ENCODE measurements at places on chromosomes 7 and 10.

- DNase-seq = no peak
Measured at GRCh38 chr7:67743501-67743900, 746.9 kb downstream of the TYW1 start.

DNA sequence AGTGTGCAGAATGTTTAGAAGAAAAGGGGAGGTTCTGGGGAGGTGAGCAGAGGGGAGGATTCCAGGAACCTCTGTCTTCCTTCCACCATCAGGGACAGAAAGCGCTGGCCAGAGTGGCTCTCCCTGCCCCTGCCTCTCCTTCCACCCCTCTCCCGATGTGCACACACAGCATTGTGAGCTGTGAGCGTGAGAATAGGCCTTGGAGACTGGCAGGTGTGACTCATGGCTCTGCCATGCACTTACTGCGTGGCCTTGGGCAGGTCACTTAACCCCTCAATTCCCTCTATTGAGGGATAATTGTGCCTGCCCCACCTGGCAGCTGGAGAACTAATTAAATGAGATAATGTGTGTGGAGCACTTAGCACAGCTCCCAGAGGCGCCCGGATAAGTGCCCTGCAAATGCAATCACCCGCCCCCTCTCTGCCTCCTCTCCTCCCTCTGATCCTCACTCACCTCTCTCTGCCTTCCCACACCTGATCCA, 115.4 kb downstream of the ZMIZ1 start:
- no peak for DNase-seq

GRCh38 chr7:38736138-38736537, 105.0 kb upstream of the AMPH start:
- no peak for DNase-seq

- DNase-seq = no peak
Measured at GRCh38 chr10:4234661-4235060, 449.7 kb upstream of the KLF6 start.

DNA sequence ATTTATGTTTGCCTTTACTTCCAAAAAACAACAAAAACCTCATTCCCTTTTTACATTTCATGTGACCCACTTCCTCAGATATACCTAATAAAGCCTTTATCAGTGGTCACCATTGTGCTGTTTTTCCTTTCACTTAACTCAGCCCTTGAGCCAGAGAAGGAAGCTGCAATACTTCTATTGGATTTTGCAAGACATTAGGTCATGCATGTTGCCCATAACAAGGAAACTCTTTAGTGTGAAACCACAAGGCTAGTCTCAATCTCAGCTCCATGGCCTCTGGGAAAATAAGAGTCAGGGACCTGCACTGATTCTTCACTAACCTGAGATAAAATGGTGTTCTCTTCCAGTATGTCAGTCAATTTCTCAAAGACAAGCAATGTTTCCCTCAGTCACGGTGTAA, 27.8 kb downstream of the STEAP4 start:
- DNase-seq = no peak

DNA sequence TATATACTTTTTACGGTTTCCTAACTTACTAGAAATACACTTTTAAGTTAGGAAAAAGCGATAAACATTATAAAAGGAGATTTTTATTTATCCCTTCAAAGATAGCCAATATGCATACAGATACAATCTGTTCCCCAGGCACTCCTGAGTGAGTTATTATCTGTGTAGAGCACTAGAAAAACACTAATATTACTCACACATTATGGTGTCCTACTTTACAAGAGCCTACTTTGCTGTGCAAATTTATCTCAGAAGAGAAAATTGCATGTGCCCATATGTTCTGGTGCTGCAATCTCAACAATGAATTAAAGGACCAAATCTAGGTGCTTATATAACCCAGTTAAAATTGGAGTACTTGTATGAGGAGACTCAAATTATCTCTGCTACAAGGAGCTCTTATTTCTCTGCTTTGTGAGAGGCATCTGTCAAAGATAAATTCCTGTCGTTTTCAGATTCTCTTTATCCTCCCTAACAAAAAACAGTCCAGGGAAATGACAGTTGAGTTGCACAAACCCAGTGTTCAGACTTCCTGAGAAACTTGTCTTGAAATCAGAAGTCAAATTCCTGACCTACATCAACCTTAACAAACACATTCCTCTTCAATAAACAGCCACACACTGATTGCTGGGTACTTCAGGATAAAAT, 28.9 kb downstream of the CPA1 start:
- DNase-seq = no peak

GRCh38 chr7:87615197-87615596, 13.0 kb upstream of the RUNDC3B start:
- no peak for DNase-seq

GRCh38 chr10:118633786-118634185, 38.3 kb upstream of the PRLHR start:
- DNase-seq = no peak

DNA sequence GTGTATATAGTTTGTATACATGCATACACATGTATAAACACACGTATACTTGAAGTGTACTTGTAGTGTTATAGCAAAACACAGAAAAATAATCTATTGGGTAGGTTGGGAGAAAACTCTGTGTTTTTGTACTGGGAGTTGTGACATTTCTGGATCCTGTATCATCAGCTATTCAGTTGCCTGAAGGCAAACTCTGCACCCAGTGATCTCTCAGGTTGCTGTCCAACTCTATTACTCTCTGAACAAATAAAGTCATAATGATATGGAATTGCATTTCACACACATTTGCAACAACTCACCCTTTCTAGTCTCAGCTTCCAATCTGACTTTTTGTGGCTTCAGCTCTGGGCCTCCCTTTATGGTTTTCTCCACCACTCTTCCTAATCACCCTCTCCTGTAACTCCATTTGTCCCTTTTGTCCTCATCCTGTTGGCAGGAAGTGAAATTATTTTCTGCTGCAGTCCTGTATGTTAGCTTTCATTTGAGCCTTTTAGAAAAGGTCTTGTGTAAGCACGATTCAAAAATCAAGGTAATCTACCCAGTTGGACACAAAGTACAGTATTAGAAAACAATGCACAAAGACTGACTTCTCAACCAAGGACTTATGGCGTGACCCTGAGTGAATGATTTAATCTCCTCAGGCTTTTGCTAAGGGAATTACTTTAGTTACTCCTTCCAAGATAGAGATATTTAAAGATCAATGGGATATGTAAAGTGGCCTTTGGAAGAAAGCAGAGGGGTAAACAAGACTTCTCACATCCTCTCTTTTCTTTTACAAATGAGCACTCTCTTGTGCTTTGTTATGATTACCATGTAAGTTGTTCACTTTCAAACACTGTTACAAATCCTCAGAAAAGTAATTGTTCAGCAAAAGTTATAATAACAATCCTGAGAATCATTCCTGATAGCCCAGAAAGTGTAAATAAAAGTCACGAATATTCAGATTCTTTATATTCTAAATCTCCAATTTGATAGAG, 249.1 kb downstream of the KCND2 start:
- no peak for DNase-seq

GRCh38 chr7:131927770-131928423, 371.5 kb upstream of the PODXL start:
- DNase-seq = no peak

GRCh38 chr10:106086391-106086790, 1078.1 kb downstream of the SORCS1 start:
- no peak for DNase-seq

DNA sequence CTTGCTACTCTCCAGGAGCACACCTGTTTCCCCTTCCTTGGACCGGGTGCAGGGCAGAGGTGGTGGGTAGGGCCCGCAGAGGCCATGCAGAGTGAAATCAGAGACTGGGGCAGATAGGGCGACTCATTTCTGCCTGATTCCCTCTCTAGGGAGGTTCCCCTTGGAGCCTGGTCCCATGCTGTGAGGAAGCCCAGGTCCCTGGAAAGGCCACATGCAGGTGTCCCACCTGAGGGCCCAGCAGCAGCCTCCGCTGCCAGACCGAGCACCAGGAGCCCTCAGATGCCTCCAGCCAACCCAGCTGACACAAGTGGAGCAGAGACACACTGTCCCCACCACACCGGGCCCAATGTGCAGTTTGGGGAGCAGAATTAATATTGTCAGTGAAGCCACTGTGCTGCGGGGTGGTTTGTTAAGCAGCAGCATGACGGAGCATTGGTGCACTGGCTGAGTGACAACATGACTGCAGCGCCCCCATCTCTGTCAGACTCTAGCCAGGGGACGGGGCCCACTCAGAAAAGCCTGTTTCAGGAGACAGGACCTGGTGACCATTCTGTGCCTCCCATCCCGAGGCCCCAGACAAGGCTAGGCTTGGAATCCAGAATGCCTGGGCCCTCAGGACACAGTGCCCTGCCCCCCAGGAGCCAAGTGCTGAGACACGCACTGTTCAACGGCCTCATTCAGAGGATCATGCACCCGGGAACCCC, 30.4 kb upstream of the RET start:
- no peak for DNase-seq

DNA sequence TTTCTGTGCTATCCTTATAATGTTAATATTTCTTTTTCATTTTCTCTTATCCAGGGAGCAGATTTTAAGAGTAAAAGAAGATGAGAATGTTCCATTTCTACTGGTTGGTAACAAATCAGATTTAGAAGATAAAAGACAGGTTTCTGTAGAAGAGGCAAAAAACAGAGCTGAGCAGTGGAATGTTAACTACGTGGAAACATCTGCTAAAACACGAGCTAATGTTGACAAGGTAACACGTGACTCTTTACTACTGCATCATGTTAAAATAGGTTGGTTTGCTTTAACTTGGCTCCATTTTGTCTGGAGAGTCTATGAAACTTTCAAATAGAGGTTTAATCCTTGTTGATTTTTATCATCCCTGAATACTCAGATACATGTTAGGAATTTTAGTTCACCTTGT, 73.3 kb downstream of the RALA start:
- no peak for DNase-seq

DNA sequence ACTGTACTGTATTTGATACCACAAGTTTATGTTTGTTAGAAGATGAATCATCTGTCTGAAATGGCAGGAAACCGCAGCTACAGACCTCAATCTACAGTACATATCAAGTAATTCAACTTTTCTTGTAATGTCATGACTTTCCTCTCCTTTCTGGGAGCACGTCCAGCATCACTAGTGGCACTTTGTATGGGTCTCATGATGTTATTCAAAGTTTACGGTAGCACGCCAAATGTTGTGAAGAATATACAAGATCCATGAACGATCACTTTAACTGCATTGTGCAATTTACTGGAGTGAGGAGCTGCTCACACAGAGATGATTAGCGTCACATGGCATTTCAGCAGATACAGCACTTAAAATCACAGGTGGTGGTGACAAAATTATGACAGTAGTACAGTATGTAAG, 257.8 kb upstream of the GNAI1 start:
- no peak for DNase-seq

DNA sequence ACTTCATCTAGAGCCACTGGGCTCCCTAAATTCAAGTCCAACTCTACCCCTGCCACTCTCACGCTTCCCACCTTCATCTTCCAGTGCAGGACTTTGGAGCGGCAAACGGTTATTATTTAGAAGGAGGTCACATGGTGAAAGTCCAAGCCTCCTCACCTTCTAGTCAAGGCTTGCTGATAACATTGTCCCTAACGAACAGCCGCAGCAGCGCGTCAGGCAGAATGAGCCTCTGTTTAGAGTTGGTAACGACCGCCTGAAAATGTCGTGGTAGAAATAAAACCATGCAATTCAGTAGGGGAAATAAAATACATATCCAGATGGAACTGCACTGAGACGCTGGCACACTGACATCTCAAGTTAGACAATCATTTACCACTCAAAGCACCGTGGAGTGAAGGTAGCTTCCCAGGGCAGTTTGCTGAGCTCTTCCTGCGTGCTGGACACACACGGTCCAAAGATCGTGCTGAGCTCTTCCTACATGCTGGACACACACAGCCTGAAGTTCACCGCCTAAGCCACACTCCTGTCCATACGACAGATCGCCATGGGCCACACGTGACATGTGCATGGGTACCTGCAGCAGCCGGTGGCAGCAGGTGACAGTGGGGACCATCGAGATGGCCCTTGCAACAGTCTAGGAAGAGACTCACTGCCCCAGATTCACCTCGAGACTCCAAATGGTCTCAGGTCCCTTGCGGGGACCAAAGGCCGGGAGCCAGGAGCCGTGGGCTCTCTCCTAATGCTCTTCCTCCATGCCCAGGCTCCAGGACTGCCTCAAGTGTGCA, 323.5 kb downstream of the PTPRN2 start:
- no peak for DNase-seq

DNA sequence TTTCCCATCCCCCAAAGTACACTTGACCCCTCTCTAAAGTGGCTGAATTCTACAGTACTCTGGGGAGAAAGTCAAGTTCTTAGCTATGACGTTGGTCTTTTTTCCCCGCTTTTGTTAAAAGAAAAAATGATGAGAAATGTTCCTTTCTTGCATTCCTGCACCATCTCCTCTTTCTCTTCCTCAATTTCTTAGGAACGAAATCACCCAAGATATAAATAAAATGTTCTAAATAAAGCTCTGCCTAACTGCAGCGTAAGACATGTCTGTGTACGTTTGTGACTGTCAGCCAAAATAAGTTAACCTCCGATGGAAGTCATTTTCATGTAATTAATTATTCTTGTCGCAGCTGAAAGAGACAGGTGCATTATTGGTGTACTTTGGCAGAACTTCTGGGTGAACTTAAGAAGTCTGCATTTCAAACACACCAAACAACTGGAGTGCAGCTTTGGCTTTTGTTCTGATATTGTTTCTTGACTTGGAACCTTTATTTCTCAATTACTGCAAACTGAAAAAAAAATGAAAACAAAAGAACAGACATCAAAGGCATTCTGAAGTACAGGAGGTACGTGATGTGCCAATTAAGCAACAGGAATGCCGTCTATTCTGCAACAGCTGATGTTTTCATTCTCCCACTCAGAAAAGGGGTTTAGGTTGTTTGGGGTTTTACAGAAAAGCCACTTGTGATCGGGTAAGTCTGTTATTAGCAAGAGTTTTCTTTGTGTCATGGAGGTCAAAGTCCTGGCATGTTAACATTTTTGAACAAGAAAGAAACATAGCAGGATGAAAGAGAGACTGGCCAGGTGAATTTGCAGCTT, 82.4 kb upstream of the SDK1 start:
- no peak for DNase-seq

DNA sequence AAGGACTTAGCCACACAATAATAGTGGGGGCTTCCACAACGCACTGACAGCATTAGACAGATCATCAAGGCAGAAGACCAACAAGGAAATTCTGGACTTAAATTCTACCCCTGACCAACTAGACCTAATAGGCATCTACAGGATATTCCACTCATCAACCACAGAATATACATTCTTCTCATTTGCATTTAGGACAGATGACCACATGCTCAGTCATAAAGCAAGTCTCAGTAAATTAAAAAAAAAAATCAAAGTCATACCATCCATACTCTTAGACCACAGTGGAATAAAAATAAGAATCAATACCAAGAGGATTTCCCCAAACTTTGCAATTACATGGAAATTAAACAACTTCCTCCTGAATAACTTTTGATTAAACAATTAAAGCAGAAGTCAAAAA, 155.9 kb downstream of the CDK14 start:
- DNase-seq = no peak

- DNase-seq = no peak
Measured at GRCh38 chr7:42125321-42125720, 111.7 kb downstream of the GLI3 start.

DNA sequence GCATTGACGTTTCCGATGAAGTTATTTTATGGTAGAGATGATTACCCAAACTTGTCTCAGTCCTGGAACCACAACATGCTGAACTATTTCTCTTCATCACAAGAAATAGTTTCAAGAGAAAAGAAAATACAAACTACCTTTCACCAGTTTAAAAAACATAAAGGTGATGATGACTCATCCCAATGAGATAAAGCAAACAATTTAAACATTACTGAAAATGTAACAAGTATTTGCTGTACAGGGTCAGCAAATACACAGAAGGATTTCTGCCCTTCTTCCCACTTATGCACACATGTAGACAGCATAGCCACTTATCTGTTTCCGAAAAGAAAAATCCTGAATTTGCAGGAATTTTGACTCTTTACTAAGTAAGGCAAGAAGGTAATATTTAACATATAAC, 50.8 kb downstream of the RHOBTB1 start:
- no peak for DNase-seq
